OCI-M1 (cell line): ENCODE measurements at places on chromosomes 1 and 21.

GRCh38 chr1:197397895-197398294 is 129.8 kb downstream of the CRB1 start:
- DNase-seq, result no peak

DNA sequence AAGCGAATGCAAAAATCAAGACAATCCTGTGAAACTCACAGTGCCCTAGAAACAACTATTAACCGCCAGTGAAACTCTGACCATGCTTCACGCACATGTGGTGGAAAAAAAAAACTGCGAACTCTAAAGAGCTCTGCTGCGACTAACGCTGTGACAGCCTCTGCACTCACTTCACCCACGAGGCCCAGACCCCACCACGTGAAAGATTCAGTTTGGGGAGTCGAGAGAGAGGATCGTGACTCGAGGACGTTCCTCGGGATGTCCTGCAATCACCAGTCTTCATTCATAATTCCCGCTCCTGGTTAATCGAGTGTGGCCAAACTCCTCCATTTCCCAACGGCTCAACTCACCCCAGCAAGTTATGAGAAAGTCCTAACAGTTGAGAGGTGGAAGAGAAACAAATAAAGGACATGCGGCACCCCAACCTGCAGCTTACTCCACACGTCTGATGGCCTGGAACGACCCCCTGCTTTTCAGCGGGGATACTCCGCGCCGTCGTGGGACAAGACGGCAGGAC is 1.1 kb downstream of the SERBP1 start:
- DNase-seq, result no peak

GRCh38 chr1:226372885-226373284 is 35.0 kb downstream of the PARP1 start:
- DNase-seq, result no peak

- DNase-seq, result no peak
Observed at GRCh38 chr1:108070662-108071061, 105.7 kb upstream of the VAV3 start.

GRCh38 chr1:13751985-13752384 is 52.0 kb downstream of the PRDM2 start:
- no peak for DNase-seq

DNA sequence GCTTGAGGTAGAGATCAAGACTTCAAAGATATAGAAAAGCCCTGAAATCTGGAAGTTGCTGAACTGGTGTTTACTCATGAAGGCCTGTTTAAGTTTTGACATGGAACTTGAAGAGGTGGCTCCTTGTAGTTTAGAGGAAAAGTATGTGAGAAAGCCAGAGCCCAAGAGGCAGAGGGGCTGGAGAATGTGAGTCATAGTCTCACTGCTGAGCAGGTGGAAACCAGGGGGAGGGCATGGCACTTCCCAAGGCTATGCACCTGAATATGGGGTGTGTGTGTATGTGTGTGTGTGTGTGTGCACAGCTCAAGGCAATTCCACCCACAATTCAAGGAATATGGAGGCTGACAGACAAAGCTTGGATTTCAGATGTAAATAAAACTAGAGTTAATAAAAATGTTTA is 46.8 kb upstream of the C1orf198 start:
- DNase-seq, result no peak

DNA sequence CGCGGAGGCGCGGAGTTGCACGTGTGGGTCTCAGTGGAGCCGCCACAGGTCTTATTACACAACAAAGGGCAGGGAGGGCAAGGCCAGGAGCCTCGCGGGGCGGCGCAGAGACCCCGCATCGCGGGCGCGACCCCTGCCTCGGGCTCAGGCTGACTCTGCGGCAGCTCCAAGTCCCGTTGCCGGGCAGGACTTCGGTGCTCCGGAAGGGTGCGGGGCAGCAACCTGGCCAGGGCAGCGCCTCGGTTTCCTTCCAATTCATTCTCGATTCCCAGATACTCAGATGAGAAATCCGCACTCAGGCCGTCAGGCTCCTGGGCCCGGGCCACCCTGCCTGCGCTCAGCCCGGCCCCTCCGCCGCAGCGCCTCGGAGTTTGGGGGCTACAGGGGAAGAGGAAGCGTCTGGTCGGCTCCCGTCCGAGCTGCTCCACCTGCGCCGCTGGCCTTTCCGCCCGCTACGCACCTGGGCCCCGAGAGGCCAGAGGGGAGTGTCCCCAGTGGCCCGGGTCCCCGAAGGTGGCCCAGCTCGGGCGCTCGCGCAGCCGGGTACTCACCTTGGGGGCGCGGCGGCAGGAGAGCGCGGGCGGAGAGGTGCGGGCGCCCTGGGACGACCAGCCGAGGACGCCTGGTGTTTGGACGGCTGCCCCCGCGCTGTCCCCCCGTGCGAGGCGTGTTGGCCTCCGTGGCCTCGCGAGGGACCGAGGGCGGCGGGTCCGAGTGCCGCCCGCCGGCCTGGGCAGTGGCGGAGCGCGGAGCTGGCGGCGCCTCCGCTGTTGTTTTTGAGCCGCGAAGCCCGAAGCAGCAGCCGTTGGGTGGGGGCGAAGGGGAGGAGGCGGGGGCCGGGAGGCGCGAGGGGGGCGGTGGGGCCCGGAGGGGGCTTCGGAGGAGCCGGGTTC is 1.1 kb upstream of the PRDM16 start:
- DNase-seq, result no peak

DNA sequence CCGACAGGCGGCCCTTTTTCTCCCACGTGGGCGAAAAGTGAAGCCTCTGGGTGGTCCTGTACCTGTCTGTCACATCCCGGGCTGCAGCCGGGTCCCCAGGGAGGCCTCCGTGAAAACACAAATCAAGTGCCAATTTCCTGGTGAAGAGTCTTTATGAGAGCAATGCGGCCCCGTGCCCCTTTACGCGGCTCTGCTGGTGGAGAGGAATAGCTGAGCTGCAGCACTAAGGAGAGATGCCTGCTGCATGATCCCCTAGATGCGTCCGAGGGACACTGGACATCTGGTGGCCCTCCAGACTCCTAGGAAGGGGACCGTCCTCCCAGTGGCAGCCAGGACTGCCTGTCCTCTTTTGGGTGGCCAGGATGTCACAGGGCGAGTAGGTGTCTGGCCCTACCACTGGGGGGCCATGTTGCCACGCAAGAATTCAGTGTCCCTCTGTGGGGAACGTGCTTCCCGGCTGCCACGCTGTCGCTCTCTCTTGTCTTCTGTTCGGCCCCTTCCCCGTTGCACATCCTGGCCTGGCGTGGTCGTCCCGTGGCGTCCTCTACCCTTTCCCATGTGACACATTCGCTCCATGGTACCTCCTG is 38.7 kb downstream of the COL18A1 start:
- no peak for DNase-seq

GRCh38 chr1:47919113-47919833 is 77.9 kb downstream of the TRABD2B start:
- DNase-seq, result no peak

DNA sequence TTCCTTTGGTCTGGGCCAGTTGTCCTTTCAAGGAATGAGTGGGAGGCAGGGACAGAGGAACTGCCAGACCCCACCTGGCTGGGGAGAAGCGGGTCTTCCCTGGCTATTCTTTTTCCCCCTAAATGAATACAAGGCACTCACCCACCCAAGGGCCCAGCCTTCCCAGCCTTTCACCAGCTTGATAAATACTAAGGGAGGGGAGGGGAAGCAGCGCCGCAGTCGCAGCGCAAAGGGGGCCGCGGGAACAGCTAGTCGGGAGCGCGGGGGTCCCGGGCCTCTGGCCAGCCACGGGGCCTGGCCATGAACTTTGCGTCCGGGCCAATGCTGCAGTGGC is 91.3 kb upstream of the VAMP3 start:
- no peak for DNase-seq

DNA sequence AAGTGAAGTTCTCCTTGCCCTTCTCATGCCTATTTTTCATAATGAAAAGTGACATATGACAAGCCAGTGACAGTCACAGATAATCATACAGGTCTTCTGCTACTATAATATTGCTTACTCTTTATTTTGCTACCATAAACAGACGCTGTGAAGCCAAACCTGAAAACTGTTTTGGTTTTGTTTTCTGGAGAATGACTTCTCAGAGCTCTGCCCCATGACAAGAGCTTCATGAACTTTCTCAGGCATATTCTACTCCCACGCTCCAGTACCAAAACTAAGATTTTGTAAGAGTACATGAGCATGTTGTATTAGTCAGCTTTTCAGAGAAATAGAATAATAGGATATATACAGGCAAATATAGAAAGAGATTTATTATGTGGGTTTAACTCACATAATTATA is 64.3 kb upstream of the VTCN1 start:
- DNase-seq, result peak; percentile 17

- DNase-seq, result no peak
Observed at GRCh38 chr1:19061798-19062197, 105.3 kb upstream of the IFFO2 start.
